ENCODE measurements at places on chromosomes 5 and 9.

- peak; percentile 11 for DNase-seq
Observed at GRCh38 chr5:141734501-141735229, 52.6 kb upstream of the ARAP3 start.

- DNase-seq: no peak
Observed at GRCh38 chr9:33320568-33321261, 30.4 kb downstream of the NFX1 start.

DNA sequence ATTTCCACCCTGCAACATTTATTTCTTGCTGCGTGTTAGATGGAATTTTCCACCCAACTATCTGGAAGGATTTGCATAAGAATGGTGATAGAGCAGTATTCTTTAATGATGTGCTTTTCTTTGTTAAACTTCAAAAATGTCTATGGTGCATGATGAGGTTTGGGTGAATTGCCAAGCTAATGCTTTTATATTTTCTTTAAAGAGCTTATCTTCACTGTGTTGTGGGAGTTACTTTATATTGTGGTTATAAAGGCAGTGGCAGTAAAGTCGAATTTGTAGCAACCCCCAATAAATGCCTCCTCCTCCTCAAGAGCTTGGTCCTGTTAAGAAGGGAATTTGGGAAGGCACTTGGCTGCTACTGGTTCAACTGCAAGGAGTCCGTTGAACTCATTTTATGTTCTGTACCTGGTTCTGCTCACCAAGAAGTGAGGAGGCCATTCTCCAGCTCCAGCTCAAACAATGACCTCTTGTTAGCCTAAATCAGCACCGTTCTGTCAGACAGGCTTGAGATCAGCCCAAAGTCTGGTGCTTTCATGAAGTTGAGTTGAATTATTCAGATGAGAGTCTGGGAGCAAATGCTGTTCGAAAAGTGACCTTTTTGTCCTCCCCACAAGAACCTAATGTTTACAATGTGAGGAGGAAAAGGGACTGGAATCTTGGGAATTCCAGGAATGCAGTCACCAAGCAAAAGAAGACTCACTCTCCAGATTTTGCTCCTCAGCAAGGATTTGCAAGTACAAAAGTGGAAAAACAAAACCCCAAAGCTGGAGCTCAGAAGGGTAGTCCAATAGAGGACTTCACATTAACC lies 217.0 kb downstream of the TMEM38B start:
- DNase-seq: no peak

GRCh38 chr5:171680485-171680884 lies 105.1 kb upstream of the SMIM23 start:
- DNase-seq: no peak

DNA sequence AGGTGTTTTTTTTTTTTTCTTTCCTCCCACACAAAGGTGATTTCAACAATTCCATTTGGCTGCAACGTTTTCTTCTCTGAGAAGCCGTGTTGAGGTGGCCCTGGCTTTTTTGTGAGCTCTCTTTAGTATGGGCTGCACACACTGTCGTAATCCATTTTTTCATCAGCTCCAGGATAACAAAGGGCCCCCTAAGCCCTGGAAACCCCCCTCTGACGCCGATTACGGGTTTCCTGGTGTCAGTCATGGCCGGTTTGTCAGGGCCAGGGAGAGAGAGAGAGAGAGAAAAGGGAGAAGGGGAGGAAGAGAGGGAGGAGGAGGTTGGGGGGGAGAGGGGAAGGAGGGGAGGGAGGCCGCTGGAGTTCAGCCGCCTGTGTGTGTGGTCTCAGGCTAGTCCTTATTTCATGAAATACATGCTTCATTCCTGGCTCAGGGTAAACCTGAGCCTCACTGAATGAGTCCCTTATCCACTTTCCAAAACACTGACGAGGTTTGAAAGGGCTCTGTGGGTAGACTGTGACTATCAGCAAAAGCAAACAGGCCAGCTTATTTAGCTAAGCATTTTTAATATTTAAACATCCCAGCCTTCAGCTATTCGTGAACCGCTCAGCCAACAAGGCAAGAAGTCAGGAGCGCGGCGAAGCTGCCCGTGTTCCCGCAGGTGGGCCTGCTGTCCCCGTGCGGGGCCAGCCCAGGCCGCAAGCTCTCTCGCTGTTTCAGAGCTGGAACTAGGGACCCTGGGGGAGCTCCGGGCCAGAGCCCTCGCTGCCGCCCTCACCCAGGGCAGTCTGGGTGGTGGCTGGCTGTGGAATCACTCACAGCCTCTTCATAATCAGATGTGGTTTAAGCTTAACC lies 172.8 kb downstream of the ERCC6L2 start:
- no peak for DNase-seq

DNA sequence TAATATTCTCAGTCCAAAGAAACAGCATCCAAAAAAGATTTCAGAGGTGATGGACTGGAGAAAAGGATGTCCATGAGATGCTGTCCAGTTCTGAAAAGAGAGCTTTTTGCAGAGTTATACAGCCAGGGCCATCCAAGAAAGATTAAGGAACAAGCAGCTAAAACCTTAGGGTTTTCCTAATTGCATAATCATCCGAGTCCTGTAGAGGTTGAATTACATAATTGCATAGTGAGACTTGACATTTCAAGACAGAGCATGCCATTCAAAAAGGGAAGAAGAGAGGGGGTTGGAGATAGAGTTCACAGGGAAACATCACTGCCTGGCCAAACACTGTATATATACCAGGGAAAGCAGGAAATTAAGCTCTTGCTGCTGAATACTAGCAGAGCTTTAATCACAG lies 1729.2 kb upstream of the WWC1 start:
- DNase-seq: no peak

GRCh38 chr5:39399135-39400036 lies 25.4 kb downstream of the DAB2 start:
- DNase-seq: no peak

All from NCI-H2171 treated with DMSO at 0.1 percent for 48 hours (cell line).